ENCODE measurements at places on chromosomes 6 and 20.

- no peak for DNase-seq
Observed at GRCh38 chr6:46012834-46013233, 2.8 kb downstream of the CLIC5 start.

DNA sequence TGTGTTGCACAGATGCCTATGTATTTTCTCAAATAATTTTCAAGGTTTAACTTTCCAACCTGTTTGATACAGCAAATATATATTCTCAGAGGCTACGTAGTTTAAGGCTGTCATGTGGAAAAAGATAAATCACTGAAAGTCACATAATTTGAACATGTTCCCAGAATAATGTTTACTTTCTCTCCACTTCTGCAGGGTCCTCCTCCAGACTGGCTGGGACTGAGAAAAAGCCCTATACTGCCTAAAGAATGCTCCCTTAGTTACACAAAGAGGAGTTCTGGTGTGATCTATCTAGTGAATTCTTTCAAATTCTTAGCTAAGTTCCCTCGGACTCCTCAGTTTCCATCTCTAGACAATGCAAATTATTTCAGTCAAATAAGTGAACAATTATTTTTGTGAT is 411.0 kb downstream of the C6orf118 start:
- no peak for DNase-seq

GRCh38 chr6:84707171-84707570 is 57.2 kb downstream of the TBX18 start:
- no peak for DNase-seq

- DNase-seq, result peak; percentile 35
Observed at GRCh38 chr6:32087574-32088486, 21.3 kb downstream of the TNXB start.

GRCh38 chr6:129679758-129680157 is 30.2 kb downstream of the ARHGAP18 start:
- no peak for DNase-seq

DNA sequence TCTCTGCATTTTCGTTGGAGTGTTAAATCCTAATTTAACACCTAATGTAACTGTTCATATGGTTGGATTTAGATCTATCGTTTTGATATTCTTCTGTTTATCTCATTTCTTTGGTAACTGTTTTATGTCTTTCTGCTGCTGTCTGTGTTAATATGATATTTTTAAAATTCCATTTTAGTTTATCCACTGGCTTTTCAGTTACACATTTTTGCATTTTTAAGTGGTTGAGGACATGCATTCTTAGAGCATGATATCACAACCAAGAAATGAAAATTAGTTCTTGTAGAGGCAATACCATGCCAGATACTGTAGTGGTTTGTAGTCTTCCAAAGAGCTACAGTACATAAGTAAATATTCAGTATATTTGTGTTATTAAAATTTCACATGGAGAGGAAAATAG is 58.6 kb downstream of the LIN28B start:
- DNase-seq, result no peak

DNA sequence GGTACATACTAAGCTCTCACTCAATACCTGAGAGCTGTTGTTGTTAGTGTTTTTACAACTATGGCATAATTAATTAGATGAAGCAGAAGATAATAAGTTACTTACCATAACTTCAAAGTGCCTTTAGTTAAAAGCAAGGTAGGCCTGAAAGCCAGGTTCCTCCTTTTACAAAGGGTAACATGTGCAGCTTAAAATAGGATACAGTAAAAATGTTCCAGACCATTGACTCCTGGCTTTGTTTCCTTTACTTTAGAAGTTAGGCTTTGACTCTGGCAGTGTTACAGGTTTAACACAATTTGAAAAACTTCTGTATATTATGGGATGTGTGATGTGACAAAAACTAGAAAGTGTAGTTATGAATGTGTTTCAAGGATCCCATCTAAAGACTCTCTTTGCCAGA is 522.5 kb downstream of the EPM2A start:
- DNase-seq, result no peak

DNA sequence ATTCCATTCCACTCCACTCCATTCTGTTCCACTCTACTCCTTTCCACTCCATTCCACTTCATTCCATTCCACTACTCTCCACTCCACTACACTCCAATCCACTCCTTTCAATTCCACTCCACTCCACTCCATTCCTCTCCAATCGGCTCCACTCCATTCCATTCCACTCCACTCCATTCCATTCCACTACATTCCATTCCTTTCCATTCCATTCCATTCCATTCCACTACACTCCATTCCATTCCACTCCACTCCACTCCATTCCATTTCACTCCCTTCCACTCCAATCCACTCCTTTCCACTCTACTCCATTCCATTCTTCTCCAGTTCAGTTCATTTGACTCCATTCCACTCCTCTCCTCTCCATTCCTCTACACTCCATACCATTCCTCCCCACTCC is 26.2 kb upstream of the DEFB125 start:
- DNase-seq, result no peak

GRCh38 chr6:164283574-164283973 is 869.1 kb downstream of the QKI start:
- DNase-seq, result no peak

DNA sequence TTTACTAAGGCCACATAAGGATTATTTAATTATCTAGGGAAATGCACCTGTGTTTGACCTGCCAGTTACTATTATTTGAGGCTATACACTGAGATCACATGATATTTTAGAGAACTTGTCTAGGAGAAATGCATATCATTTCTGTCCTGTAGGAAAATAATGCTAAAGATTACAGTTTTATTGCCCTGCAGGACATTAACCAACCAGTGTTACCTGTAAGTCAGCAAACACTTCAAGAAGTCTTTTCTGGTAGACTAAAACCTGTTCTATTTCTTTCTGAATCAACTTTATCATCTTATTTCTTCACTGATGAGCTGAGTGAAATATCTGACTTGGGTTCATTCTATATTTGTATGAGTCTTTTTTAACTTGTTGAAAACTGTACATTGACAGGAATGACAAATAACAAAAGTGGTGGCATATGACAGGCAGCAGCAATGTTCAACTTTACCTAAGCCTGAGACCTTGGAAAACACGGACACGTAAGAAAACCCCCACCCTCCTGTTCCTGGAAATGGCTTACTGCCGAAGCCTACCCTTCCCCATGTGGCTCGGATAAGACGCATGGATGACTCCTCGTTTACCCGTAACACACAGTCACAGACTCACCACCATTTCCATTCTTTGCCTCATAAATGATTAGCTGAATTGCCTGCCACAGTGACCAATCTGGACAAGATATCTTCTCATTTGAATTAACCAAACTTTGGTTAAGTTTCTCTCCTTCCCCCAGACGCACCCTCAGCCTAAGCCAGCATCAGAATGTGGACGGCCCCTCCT is 118.0 kb upstream of the CD93 start:
- DNase-seq, result no peak

GRCh38 chr6:70524721-70525286 is 41.9 kb upstream of the SDHAF4 start:
- no peak for DNase-seq

DNA sequence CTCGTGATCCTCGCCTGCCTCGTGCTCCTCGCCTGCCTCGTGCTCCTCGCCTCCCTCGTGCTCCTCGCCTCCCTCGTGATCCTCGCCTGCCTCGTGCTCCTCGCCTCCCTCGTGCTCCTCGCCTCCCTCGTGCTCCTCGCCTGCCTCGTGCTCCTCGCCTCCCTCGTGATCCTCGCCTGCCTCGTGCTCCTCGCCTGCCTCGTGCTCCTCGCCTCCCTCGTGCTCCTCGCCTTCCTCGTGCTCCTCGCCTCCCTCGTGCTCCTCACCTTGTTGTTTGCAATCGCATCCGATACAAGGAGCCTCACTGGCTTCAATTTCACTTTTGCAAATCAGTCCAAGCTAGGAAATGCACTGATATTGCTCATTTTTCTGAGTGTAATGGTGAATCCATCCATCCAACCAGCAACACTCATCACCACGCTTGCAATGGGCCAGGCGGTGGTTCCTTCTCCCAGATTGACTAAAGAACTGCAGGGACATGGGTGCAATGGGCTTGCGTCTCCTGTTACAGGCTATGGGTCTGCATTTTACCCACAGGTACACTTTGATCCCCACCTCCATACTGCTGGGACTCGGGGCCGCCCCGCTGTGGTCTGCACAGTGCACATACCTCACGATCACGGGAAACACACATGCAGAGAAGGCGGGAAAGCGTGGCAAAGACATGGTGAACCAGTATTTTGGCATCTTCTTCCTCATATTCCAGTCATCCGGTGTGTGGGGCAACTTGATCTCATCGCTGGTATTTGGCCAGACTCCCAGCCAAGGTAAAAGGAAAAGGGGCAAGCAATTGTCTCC is 4.6 kb downstream of the UNC93A start:
- DNase-seq, result no peak

GRCh38 chr6:142014515-142014914 is 118.2 kb upstream of the GJE1 start:
- no peak for DNase-seq

- no peak for DNase-seq
Observed at GRCh38 chr6:82877213-82878195, 188.1 kb downstream of the UBE3D start.

DNA sequence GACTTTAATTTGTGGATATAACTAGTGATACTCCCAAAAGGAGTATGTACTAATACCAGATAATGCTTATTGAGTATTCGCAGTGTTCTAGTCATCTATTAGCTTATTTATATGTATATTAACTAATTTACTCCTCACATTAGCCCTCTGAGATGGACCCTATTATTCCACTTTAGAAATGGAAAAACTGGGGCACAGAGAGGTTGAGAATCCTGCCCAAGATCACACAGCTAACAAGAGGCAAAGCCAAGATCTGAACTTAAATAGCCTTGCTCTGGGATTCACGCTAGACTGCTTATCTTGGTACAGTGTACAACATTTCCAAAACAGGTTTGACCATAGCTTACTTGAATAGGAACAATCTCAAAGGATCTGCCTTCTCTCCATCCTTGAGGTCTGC is 8.5 kb upstream of the SPO11 start:
- DNase-seq, result no peak

GRCh38 chr6:167565884-167566599 is 241.2 kb downstream of the TTLL2 start:
- no peak for DNase-seq

DNA sequence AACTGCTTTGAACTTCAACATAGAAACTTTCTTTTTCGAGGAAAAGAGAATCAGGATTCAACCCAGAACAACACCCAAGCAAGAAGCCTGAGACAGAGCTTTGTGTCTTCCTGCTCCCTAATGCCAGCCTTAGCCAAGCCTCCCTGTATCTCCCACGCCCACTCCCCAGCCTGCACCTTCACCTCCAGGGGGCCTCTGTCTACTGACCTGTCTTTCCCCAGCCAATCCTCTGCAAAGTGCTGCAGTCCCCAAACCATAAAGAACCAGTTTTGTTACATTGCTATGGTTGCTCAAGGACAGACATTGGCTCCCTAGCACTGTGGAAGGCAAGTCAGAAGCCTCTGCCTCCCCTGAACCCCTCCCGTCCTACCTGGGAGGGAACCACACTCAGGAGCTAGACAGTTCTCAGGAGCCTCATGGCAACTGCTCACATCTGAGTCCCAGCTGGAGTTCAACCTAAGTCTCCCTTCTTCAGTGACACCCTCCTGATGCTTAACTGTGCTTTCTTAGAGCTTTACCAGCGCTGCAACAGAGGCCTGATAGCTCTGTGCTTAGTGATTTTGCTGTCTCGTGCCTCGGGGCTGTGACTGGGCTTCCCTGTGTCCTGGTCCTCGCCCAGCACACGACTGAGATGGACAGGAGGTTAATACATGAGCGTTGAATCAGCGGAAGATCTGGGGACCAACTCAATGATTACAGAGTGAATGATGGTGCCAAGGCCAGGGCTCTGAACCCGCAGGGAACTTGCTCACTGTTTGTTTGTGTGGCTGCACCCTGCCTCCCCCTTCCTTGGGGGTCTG is 101.5 kb upstream of the DUSP22 start:
- no peak for DNase-seq

- no peak for DNase-seq
Observed at GRCh38 chr6:75556240-75556639, 45.4 kb upstream of the SENP6 start.

GRCh38 chr6:130620338-130620781 is 206.8 kb upstream of the SMLR1 start:
- DNase-seq, result no peak

- no peak for DNase-seq
Observed at GRCh38 chr20:25220810-25221591, 25.5 kb downstream of the ENTPD6 start.

- peak; percentile 51 for DNase-seq
Observed at GRCh38 chr20:3071610-3072529, at the start of gene OXT. Gene OXT, plus strand, starts transcription at chr20:3071620. Its CDS starts 36 bp downstream, at chr20:3071656.

- DNase-seq, result no peak
Observed at GRCh38 chr6:159149641-159150040, 19.6 kb upstream of the FNDC1 start.

GRCh38 chr6:52507557-52508260 is 69.2 kb downstream of the TRAM2 start:
- no peak for DNase-seq

GRCh38 chr6:88165844-88166492 is at the start of gene CNR1:
Gene CNR1, minus strand, starts transcription at chr6:88166347. Its CDS starts 21,073 bp downstream, at chr6:88145274.
- DNase-seq, result no peak

DNA sequence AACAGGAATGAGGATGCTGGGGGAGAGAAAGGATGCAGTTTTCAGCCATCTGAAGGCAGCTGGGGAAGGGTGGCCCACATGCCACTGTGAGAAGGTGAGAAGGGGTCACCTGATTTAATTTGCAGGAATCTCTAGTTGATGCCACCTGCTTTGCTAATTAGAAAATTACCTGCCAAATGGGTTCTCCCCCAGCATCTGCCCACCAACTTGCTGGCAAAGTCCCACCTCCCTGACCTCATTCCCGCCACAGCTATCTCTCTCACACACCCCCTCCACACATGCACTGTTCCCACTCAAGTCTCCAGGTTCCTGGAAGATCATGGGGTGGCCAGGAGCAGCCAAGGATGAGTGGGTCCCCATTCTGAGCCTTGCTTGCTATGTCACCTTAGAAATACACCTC is 70.7 kb downstream of the LRFN2 start:
- no peak for DNase-seq

DNA sequence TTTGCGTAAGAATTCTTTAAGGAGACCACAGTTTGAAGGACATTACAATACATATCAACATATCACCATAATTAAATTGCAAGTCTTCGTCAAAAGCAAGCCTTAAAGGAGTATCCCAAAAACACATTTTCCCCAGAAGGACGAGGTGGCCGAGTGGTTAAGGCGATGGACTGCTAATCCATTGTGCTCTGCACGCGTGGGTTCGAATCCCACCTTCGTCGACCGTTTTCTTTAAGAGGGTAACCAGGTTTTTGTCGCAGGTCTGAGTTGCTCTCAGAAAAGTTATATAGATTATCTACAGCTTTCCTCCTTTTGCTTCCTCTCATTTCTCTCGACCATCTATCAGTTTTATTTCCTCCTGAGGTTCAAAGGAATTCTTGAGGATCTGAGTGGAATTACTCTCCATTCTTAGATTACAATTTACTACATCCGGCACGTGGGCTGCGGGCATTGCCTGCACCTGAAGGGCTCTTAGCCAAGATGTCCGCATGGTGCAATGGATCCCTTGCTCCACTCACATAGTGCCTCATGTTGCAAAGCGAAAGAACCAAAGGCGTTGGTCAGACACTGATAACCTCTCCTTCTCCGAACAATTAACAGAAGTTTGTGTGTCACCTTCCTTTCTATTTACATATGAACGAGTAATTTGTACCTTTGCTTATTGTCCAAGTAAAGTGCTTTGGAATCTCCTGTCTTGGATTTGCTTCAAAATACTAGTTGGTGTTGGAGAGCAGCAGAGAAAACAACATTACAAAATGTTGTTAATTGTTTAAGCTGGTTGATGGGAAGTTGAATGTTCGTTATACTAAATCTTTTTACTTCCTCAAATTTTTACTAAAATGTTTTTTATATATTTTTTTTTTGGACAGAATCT is 14.0 kb downstream of the POM121L2 start:
- no peak for DNase-seq

GRCh38 chr6:36479256-36479655 is 36.5 kb downstream of the KCTD20 start:
- no peak for DNase-seq
